Suppressor macrophage treated with lipopolysaccharide for 4 hours (primary cell): ENCODE measurements at places on chromosomes 7 and 10.

GRCh38 chr7:83413424-83413823, 235.5 kb downstream of the SEMA3E start:
- no peak for DNase-seq

- no peak for DNase-seq
Measured at GRCh38 chr10:126250045-126250444, 138.2 kb downstream of the ADAM12 start.

DNA sequence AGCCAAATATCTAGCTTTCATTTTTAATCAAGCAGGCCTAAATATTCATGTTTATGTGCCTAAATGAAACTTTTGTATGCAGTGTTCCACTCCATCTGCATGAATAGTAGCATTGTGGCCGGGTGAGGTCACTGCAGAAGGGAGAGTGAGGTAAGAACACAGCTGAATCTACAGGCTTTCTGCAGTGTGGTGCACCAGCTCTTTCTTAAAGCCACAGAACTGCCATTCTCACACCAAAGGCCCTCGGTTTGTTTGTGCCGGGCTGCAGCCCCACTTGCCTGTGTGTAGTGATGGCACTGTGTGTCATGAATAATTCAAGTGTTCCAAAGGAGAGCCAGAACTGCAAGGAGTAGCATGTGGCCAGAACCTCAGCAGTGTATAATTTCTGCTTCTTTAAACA, 204.1 kb downstream of the TRIL start:
- no peak for DNase-seq

- DNase-seq, result peak; percentile 51
Measured at GRCh38 chr7:123624527-123625183, 23.0 kb downstream of the ASB15 start.

- no peak for DNase-seq
Measured at GRCh38 chr10:29667191-29667590, 32.4 kb upstream of the SVIL start.

DNA sequence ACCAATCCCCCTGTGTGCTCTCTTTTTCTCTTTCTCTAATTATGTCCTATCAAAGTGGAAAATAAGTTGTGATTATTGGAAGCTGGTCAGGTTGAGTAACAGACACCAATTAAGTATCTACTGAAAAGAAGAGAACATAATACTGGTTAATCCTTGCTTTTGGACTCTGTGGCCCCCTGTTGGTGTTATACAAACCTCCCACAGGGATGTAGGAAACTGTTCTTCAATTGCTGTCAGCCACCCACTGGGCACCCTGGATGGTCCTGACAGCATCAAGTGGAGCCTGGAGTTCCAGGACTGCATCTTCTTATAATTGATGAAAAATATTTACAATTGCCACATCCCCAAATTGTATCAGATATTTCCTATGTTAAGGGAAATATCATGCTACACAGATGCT, 939.7 kb downstream of the KCNMA1 start:
- no peak for DNase-seq

DNA sequence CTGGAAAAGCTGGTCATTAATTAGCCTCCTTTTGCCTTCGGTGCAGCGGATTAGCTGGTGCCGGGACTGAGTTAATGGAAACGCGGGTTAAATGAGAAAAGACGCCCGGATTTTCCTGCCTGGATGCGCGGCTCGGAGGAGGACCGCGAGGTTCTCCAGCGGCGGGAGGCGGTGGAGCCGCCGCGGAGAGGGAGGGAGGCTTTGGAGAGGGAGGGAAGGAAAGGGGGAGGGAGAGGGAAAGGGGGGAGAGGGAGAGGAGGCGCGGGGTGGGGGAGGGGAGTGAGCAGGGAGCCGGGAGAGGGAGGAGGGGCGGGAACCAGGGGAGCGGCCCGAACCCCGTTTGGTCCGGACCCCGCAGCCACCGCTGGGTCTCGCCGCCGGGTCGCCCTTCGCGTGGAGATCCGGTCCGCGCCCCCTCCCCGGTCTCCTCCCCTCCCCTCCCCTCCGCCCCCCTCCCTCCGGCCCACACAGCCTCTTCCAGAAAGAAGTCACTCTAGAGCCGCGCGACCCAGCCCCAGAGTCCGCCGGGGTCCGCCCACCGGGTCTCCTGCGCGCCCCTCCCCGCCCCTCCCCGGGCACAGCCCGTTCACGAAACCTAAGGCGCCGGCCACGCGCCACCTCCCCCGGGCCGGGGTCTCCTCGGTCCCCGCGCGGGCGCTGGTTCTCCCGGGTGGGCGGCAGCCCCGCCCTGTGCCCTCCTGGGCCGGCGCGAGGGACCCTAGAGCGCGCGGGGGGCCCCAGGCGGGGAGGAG, 347.5 kb downstream of the DNAJB6 start:
- no peak for DNase-seq

GRCh38 chr10:52759154-52759553, 13.4 kb downstream of the MBL2 start:
- DNase-seq, result no peak

DNA sequence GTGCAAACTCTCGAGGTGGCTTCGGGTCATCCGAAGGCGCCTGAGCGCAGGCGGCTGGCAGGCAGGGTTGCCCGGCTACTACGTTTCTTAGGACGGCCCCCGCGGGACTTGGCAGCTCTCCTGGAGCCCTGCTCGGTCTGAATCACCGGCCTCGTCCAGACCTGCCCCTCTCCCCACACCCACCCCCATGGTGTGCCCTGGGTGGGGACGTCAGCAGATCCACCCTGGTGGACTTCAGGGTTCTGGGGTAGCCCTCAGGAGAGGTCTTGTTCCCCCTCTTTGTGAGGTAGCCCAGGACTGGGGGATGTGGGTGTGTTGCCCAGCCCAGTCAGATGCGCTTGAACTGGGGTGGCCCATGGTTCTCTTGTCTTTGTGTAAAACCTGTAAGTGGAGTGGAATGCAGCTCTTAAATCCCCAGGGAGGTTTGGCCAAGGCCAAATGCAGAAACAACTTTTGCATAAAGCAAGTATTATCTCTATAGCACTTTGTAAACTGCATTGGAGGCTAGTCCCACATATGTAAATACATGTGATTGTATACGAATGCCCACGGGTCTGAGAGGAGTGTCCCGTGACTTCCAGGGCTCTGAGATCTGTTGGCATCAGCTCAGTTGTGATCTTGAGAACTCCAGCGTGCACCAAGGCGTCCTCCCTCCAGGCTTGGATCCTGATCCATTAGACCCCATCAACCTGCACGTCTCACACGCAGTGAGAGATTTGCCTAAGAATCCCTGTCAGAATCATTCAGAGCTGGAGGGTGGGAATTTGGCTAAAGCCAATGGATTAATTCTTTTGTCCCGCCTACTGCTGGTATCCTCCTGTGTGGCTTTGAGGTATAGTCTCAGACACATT, 1.8 kb downstream of the PFKFB3 start:
- DNase-seq, result peak; percentile 63

DNA sequence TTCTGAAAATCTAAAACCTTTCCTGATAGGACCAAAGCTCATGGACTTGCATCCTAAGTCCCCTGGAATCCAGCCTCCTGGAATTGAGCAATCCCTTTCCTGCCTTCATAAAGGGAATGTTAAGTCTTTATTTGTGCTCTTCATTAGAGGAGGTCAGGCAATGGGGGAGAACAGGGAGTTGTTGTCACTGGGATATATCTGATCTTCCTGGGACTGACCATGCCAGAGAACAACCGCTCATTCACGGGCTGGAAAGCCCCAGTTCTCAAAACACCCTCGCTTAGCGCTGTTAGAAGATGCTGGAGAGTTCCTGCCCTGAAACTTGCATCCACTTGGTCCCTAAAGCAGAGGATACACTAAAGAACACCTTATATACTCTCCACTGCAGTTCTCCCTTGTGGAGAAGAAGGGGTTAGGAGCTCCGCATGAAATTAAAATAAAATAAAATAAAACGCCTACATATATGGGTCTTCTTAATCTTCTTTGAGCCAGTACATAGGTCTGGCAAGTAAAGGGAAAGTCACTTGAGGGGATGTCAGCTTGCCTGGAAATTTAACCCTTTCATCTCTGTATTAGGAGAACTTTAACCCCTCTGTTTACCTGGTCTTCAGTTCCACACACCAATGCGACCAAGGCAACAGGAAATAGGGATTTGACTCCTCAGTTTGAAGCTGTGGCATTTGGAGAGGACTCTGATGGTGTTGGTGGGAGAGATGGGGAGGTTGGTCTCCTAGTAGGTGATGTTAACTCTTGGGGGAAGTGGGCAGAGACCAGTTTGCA, 1.2 kb downstream of the SORCS1 start:
- no peak for DNase-seq

DNA sequence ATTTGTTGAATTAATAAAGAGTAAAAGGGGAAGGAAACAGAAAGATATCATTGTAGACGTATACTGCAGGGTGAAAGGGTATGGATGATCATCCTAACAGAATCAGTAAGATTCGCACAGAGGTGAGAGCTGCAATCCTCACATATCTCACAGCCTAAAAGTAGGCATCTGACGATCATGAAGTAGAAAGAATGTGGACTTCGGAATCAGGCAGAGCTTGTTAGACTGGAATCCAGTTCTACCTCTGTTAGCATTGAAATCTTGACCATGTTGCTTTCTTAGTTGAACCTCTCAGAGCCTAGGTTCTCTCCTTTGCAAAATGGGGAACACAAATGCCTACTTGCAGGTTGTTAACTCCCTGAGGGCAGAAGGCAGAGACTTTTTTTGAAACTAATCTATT, 320.0 kb upstream of the C7orf33 start:
- DNase-seq, result no peak

GRCh38 chr10:108911814-108912541, 1011.3 kb downstream of the XPNPEP1 start:
- peak; percentile 2 for DNase-seq

GRCh38 chr7:105257338-105257737, 131.4 kb downstream of the SRPK2 start:
- no peak for DNase-seq
